Stimulated activated CD4-positive, alpha-beta T cell treated with anti-CD3 and anti-CD28 coated beads, Interleukin-1b, Interleukin-23, amount 100 ng/mL, for 24 hours (primary cell): ENCODE measurements at places on chromosomes 3 and 15.
A peak's percentile ranks its signal among the peaks of the same experiment; 100 is the strongest.

- no peak for DNase-seq
Observed at GRCh38 chr15:48477795-48478360, 146.6 kb downstream of the DUT start.

GRCh38 chr15:59053482-59053881 is 51.5 kb upstream of the CCNB2 start:
- no peak for DNase-seq

DNA sequence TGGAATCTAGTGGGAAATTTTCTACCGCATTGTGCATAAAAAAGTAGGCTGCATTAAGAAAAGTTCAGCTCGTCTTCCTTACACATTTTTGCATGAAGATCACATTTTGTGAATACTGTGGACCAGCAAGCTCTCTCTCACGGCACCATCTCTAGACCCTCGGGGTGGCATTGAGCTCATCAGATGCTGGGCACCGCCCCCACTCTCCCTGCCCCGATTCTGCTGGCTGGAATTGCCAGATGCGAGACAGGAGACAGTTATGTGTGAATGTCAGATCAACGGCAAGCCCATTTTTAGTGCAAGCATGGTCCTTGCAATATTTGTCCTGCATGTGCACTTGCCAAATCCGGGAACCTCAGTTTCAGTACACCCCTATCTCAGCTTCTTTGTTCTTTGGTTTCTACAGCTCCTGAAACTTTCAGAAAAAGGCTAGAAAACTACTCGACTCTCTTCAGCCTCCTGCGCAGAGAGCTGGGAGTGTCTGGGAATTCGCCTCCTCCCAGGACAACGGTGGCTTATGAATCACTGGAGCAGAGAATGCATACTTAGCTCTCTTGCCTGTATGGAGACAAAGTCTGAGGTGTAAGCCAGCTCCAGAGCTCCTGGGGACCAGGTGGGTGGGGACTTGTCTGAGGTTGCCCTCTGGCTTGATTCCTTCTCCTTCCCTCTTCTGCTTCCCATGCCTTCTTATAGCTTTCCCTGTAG is 285.2 kb upstream of the ATP10A start:
- no peak for DNase-seq

GRCh38 chr15:36933255-36933990 is 166.9 kb downstream of the MEIS2 start:
- no peak for DNase-seq

DNA sequence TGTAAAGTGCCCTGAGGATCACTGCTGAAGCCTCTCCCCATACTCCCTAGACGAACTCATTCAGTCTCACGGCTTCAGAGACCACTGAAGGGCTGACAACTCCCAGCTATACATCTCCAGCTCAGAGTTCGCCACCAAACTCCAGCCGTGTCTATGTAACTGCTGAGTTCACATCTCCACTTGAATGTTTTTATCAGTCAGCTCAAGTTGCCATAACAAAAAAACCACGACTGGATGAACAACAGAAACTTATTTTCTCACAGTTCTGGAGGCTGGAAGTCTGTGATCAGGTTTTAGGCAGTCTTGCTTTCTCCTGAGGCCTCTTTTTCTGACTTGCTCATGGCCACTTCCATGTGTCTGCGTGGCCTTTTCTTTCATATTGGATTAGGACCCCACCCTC is 223.0 kb upstream of the LRRFIP2 start:
- DNase-seq, result no peak

DNA sequence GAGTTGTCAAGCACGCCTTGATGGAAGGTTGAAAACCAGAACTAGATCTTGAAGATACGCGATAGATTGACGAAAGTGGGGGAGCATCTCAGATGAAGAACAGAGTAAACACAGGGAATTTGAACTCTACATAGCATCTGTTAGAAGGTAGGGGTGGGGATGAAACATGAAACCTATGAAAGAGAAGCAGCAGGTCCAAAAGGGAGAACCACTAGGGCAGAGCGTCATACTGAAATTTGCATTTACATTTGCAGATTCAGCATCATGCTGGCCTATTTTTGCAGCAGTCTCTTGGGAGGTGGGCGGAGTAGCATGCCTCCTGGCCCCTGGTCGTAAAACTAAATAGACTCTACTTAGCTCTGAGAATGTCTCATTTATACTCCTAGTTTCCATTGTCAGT is 46.1 kb upstream of the RASGRP1 start:
- peak; percentile 22 for DNase-seq

DNA sequence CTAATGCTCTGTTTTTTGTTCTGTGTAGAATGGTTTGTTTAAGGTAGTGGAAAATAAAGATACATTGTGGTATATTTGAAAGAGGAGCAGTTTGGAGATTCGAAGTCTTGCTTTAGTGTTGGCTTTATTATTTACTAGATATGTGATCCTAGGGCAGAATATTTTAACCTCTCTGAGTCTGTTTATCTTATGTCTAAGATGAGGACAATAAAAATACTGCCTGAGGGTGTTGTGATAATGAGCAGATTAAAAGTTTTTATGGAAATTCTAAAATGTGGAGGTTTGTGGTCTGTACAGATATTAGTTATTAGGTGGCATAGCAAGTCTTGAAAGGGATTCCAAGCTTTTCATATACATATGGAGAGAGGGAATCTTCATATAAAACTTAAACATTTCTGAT is 15.0 kb downstream of the TCF12 start:
- no peak for DNase-seq

GRCh38 chr15:35060591-35060990 is 24.5 kb downstream of the NANOGP8 start:
- DNase-seq, result no peak

DNA sequence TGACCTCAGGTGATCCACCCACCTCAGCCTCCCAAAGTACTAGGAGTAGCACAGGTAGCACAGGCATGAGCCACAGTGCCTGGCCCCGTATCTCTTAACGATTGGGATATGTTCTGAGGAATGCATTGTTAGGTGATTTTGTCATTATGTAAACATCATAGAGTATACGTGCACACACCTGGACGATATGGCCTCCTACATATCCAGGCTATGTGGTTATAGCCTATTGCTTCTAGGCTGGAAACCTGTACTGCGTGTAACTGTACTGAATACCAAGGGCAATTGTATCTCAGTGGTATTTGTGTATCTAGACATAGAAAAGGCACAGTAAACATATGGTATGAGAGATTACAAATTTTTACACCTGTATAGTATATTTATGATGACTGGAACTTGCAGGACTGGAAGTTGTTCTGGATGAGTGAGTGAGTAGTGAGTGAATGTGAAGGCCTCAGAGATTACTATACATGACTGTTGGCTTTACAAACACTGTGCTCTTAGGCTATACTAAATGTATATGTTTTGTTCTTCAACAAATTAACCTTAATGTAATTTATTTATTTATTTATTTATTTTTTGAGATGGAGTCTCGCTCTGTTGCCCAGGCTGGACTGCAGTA is 120.7 kb downstream of the MBNL1 start:
- DNase-seq, result no peak

- DNase-seq, result no peak
Observed at GRCh38 chr3:33525232-33525631, 85.0 kb upstream of the UBP1 start.

DNA sequence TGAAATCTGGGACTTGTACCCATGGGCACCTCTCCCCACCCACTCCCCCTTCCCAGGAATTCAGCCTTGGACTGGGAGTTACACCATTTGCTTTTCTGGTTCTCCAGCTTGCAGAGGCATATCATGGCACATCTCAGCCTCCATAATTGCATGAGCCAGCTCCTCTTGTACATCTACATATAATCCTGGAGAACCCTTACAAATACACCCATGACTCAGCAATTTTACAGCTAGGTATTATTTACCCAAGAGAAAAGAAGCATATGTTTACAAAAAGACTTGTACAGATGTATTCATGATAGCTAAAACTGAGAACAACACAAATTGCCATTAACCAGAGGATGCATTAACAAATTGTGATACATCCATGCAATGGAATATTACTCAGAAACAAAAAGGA is 58.4 kb downstream of the RPLP1 start:
- DNase-seq, result no peak

- DNase-seq, result peak; percentile 17
Observed at GRCh38 chr15:94576889-94577533, 345.6 kb downstream of the MCTP2 start.

DNA sequence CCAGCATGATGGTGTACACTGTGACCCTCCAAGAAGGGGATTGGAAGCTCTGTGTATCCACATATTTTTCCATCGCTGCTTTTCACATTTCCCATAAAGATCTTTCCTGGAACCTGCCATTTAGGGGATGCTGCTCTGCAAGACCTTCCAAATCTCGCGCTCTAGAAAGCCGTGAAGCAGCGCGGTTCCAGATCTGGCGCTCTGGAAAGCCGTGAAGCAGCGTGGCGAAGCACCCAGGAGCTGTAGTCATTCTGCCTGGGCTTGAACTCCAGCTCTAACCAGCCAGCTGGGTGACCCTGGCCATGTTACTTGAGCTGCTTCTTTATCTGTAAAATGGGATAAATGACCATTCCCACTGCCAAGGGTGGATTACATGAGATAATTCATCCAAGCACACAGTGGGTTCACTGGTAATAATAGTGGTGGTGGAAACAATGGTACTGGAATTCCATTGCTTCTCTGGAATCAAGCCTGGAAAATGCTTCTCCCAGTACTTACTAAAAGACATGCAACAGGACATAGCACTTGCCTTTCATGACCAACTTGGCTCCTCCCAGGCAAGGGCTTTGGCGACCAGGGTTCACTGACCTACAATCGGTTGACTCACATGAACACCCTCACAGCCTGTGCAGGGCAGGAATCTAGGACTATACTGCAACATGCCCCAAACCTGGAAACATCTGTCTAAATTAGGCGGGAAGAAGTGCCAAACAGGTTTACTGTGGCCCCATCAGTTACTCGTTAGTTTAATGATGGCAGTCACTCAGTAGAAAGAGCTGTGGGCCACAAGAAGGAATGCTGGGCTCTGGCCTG is 70.7 kb downstream of the XXYLT1 start:
- no peak for DNase-seq

GRCh38 chr3:48058091-48058490 is 41.9 kb upstream of the MAP4 start:
- DNase-seq, result no peak

GRCh38 chr3:80213086-80213485 is 445.3 kb upstream of the ROBO1 start:
- DNase-seq, result no peak

DNA sequence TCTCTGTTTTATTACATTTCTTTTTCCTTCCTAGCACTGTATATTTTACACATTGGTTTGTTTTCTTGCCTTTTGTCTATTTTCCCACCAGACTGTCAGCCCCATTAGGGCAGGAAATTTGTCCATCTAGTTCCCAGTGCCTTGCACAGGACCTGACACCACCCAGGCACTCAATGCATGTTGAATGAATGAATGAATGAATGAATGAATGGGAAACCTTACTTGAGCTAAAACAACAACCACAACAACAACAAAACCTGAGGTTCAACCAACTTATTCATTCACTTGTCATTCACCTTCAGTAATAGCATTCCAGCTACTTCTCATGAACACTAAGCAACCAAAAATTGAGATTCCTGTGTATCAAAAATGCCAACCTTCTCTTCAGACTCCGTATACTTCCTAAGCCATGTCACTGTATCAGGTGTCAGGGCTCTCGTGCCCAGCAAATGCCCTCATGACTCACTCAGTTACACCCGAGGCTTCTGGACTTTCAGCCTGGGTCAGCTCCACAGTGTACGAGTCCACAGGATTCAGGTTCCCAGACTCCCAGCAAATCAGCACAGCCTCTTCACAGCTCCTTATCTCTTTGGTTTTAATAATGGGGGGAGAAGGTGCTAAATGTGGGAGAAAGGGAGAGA is 37.3 kb downstream of the FSD2 start:
- no peak for DNase-seq

DNA sequence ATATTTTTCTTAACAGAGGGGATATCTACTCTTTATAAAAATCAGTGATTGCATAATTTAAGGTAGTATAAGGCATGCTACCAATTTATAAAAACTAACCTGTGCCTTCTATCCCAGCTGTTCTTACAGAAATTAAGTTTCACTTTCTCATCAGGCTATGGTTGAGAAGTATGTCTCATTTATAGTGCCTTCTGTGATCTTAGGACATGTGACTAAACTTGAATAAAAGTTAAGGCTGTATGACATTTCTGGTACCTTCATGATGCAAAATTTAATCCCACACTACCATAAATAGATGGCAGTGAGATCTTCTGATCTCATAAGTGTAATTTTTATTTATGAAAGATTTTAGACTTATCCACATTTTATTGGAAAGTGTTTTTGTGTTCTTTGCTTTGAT is 12.6 kb downstream of the TIPARP start:
- no peak for DNase-seq

DNA sequence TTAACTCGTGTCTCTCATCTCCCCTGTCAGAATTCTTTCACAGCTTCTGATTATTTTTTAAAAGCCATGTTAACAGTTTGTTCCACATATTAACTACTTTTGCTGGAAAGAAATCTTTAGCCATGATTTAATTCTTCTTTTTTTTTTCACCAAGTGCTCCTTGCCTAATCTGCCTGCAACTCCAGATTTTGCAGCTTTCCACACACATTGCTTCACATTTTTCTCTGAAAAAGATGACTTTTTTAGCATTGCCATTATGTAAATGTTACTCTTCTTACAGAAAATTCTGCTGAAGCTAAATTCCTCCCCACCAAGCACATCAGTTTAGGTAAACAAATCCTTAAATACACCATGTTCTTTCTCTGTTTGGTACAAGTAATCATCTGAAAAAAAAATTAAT is 23.4 kb upstream of the PPARG start:
- DNase-seq, result no peak

GRCh38 chr3:55893045-55893664 is 406.0 kb upstream of the WNT5A start:
- DNase-seq, result no peak

- DNase-seq, result no peak
Observed at GRCh38 chr3:152902141-152902669, 67.3 kb downstream of the P2RY1 start.

DNA sequence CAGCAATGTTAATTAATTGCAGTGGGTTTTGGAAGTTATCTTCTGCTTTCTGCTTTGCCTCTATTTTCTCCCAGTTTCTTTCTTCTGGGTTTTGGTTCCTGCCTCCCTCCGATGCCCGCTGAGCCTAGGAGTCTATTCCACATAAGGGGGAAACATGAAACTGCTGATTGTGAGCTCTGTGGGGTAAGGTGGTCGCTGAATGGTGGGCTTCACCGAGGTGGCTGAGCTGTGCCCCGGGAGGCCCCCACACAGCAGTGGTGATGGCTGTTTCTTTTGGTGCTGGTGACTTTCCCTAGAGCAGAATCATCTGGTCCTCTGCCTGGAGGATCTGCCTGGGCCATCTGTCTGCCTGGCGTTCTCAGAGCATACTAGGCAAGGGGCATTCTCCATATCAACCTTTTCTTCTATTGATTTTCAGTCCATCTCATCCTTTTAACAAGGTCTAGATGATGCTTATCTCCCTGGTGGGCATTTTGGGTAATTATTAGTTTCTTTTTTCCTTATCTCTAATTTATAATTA is 68.8 kb upstream of the ATP2B2 start:
- no peak for DNase-seq

- no peak for DNase-seq
Observed at GRCh38 chr15:65512807-65513416, 4.6 kb downstream of the DPP8 start.

- DNase-seq, result no peak
Observed at GRCh38 chr3:139638518-139638917, 39.3 kb downstream of the NMNAT3 start.
